ENCODE measurements at places on chromosomes 11 and 22.

GRCh38 chr11:25787416-25787815, 544.5 kb upstream of the ANO3 start:
- DNase-seq = no peak

DNA sequence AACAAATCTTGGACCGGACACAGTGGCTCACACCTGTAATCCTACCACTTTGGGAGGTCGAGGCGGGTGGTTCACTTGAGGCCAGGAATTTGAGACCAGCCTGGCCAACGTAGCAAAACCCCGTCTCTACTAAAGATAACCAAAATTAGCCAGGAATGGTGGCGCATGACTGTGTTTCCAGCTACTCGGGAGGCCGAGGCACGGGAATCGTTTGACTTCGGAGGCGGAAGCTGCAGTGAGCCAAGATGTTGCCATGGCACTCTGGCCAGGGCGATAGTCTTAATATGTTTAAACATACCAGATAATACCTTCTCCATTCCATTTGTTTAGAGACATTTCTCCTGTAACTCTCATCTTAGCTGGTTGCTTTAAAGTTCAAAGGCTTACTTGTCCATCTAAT, 218.6 kb downstream of the ARHGAP42 start:
- no peak for DNase-seq

- no peak for DNase-seq
Measured at GRCh38 chr22:36259615-36260300, 6.8 kb downstream of the APOL1 start.

DNA sequence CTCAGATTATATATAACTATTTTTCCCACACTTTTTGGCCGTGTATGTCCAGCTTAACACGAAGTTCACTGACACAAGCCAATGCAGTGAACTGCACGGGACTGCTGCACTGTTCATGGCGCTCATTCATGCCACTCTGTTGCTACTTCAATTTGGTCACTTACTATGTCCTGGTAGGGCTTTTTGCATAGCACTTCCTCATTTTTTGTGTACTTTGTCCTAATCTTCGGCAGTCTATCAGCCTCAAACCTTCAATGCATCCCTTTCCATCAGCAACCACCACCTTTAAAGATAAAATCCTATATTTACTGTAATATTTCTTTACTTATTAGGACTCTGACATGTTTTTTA, 18.7 kb upstream of the ARHGAP32 start:
- no peak for DNase-seq

- DNase-seq = peak; percentile 31
Measured at GRCh38 chr11:110710628-110711381, 1.4 kb downstream of the ARHGAP20 start.

DNA sequence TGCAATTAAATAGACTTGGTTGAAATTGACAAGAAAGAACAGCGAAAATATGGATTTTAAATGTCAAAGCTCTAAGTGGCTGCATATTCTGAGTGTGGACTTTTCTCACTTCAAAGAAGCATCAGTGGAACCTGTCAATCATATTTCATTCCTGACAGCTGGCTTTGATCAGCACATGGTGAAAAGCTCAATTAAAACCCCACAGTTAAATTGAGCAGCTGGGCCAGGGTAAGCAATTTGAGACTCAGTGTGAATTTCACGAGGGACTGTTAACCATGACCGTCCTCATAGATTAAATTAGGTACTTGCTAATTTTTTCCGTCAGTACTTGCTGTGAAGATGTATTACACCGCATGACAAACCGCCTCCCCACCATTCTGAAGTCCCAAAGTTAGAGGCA, 11.0 kb upstream of the OR10D3 start:
- no peak for DNase-seq

- no peak for DNase-seq
Measured at GRCh38 chr11:106121570-106122320, 44.3 kb downstream of the AASDHPPT start.

- DNase-seq = no peak
Measured at GRCh38 chr11:41118521-41118920, 340.9 kb downstream of the LRRC4C start.

DNA sequence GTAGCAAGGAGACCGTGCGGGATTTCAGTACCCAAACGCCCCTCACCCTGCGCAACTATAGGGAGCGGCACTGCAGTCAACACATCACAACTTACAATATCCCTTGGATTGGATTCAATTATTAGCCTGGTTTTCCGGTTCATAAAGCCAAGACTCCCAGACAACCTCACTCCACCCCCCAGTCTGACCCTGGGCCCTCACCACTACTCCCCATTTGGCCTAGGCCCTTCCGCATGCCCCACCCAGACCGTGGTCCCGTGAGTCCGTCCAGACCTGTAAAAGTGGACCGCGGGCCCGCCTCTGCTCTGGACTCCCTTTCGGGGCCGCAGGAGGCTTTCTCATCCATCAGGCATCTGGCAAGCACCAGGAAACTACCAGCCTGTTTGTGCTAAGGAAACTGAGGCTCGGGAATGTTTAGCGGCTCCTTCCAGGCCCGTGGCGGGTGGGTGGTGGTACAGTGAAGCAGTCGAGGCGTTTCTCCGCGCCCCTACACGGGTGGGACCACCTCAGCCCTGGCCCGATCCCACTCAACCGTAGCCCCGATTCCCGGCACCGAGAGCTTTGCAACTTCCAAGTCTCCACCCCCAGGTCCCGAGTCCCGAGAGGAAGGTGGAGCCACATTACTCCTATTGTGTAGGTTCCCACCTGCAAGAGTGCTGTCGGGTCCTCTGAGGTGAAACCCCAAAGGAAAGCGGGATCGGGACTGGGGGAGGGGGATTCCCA, 679 bp upstream of the DPP3 start:
- peak; percentile 37 for DNase-seq

GRCh38 chr11:2100361-2101170, 38.6 kb downstream of the IGF2 start:
- peak; percentile 35 for DNase-seq

DNA sequence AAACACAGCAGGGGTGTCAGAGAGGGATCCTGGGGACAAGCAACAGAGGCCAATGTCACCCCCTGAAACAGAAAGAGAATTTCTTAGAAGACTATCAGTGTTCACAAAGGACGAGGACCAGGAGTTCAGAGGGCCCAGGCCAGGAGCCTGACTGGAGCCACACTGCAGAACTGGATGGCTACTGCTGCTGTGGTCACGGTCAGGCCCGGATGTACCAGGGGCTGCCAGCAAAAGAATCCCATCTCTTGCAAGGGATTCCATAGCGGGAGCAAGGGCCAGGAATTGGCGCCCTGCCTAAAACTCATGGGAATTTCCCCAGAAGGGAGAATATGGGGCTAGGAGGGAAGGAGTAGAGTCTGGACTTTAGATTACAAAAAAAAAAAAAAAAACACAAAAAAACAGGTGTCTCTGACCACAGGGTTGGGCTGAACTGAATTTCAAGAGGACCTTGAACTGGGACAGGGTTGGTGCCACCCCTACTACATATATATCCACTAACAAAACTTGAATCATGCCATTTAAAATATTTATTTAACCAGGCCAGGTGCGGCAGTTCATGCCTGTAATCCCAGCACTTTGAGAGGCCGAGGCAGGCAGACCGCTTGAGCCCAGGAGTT, 15.7 kb upstream of the KCTD14 start:
- peak; percentile 66 for DNase-seq

DNA sequence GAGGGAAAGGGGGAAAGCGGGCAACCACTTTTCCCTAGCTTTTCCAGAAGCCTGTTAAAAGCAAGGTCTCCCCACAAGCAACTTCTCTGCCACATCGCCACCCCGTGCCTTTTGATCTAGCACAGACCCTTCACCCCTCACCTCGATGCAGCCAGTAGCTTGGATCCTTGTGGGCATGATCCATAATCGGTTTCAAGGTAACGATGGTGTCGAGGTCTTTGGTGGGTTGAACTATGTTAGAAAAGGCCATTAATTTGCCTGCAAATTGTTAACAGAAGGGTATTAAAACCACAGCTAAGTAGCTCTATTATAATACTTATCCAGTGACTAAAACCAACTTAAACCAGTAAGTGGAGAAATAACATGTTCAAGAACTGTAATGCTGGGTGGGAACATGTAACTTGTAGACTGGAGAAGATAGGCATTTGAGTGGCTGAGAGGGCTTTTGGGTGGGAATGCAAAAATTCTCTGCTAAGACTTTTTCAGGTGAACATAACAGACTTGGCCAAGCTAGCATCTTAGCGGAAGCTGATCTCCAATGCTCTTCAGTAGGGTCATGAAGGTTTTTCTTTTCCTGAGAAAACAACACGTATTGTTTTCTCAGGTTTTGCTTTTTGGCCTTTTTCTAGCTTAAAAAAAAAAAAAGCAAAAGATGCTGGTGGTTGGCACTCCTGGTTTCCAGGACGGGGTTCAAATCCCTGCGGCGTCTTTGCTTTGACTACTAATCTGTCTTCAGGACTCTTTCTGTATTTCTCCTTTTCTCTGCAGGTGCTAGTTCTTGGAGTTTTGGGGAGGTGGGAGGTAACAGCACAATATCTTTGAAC, 6.8 kb downstream of the MALAT1 start:
- peak; percentile 67 for DNase-seq

GRCh38 chr11:45332276-45332934, 46.3 kb upstream of the SYT13 start:
- DNase-seq = peak; percentile 59

DNA sequence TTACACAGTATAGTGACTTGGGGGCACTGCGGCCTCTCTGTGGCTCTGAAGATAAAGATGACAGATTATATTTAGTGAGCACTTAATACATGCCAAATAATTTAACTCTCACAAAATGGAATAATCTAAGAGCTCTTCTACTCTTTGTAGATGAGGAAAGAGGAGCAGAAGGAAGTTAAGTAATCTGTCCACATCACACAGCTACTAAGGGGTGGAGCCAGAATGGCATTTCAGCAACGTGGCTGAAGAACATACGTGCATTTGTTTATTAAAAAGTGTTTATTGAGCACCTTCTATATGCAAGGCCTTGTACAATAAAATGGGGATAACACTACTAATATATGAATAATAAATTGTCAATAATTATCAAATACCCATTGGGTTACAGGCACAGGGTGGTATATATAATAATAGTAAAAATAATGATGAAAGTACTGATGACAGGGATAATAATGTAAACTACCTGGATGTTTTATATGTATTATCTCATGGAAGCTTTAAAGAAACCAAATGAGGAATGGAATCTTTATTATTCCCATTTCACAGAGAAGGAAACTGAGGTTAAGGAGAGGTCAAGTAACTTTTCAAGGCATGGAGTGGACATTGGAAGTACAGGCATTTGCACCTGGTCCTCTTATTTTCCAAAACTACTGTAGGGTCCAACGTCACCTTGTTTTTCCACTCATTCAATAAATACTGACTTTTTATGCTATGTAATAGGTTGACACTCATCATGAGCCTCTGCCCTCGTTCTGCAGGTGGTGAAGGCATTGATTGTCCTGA, 38.0 kb upstream of the IL17RA start:
- no peak for DNase-seq

GRCh38 chr11:18617688-18618341, 16.3 kb downstream of the SPTY2D1 start:
- DNase-seq = peak; percentile 54

Measured in fibroblast of pulmonary artery (primary cell).